A549 treated with DMSO at 1 μM for 4 hours (cell line): ENCODE measurements at places on chromosomes 7 and 10. TPM values are rescaled to one million over a fixed set of nuclear protein-coding genes. Genes with fewer than 3 reads are reported as not detected.

GHRHR gene
- total RNA-seq: not detected in 5 replicates

SLC18A3 gene
- 0.03 TPM in 1 of 5 replicates, not detected in the others for total RNA-seq

DRGX gene
- total RNA-seq: 0.03 to 0.07 TPM (median 0.06 TPM) in 3 of 5 replicates, not detected in the others

C10orf62 gene
- not detected in 5 replicates for total RNA-seq

CRHR2 gene
- total RNA-seq: not detected in 5 replicates

CYP26A1 gene
- 2.5 to 3.8 TPM (median 3.0 TPM) in 5 replicates for total RNA-seq

VSTM2A gene
- not detected in 5 replicates for total RNA-seq

ADAM22 gene
- total RNA-seq: 0.32 to 0.44 TPM (median 0.36 TPM) in 5 replicates

CCDC172 gene
- total RNA-seq: not detected in 5 replicates

TRIM50 gene
- not detected in 5 replicates for total RNA-seq

ERVW-1 gene
- not detected in 5 replicates for total RNA-seq

SMIM30 gene
- total RNA-seq: 30.0 to 38.7 TPM (median 34.9 TPM) in 5 replicates
